Caco-2 (cell line): ENCODE measurements at places on chromosomes 6 and 20. TPM values are rescaled to one million over a fixed set of nuclear protein-coding genes. Genes with fewer than 3 reads are reported as not detected.

- no peak for DNase-seq
Measured at GRCh38 chr6:166872531-166873009, 83.8 kb downstream of the RNASET2 start.

- DNase-seq: no peak
Measured at GRCh38 chr6:134863763-134864510, 86.0 kb downstream of the ALDH8A1 start.

HSPA1L gene
- total RNA-seq: 0.86 and 1.6 TPM in 2 replicates

KIAA0408 gene
- total RNA-seq: not detected in 2 replicates

PLG gene
- total RNA-seq: not detected in 2 replicates
